ENCODE measurements at places on chromosomes 7 and 10.
A peak's percentile ranks its signal among the peaks of the same experiment; 100 is the strongest.

GRCh38 chr10:79459243-79459642 is 13.8 kb upstream of the ZCCHC24 start:
- peak; percentile 46 for DNase-seq

DNA sequence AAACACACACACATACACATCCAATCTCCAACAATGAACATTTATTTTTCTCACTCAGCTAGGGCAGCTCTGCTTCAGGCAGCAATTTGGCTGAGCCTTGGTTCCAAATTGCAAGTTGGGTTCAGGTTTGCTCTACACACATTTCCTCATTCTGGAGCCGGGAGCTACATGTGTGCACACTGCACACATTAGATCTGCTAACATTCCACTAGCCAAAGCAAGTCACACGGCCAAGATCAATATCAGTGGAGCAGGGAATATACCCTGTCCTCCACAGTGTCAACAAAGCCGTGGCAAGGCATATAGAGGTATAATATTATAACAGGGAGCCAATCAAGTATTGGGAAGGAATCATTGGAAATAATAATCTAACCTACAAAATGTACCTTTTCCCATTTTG is 57.5 kb upstream of the PPP1R3C start:
- DNase-seq = no peak

- DNase-seq = peak; percentile 76
Measured at GRCh38 chr10:86203162-86203905, 163.3 kb downstream of the GRID1 start.

DNA sequence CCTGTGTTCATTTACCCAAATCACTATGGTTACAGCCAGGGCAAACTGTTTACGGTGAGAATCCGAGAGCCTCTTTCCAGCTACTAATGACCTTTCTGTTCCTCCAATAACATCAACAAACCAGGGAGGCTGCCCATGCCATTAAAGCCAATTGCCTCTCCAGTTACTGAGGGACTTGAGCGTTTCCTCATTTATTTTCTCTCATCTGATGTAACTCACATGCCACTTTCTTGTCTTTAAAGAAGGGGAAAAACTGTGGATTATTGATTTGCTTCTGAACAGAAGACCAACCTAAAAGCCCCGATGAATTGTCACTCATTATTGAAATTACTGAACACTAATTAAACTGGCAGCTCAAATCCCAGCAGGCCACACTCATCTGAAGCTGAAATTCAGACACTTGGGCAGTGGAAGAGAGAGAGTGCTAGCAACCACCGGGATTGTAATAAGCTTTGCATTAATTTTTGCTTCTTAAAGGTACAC is 595.8 kb upstream of the MKI67 start:
- DNase-seq = peak; percentile 26

DNA sequence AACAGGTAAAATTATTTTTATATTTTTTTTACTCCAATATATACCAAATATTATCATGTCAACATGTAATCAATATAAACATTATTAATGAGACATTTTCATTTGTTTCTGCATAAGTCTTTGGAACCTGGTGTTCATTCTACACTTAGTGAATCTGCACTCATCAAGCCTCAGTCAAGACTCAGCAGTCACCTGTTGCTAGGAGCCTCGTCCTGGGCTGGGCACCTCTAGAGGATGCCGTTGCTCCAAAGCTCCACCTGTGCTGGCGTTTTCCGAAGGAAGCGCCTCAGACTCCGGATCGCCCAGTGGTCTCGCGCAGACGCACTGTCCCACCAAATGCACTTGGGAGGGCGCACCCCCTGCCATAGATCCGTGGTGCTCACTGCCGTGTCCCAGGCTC is 604.7 kb upstream of the MKI67 start:
- DNase-seq = no peak

DNA sequence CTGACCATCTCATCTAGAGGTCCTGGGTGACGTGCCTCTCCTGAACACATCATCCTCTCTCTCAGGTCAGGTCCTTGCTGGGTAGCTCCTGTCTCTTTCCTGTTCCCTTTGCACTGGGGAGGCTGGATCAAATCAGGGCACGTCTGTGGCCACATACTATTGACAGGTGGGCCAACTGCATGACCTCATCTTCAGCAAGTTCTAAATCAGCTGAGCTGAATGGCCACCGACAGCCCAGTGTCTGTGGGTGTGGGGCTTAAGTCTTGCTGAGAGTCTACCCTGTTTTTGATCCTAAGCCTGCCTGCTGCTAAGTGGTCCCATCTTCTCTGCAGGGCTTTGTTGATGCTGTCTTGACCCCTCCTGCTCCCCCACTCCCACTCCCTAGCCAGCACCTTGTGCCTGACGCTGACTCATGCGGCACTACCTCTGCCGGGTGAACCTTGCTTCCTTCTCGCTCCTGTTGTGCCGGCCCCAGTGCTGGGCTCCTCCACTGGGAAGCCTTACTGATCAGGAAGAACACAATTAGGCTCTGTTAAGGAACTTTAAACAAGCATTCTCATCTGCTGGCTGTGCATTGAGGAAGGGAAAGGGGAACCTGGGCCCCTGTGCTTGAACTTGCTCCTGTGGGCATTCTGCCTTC is 440.4 kb downstream of the PLXNA4 start:
- no peak for DNase-seq

- no peak for DNase-seq
Measured at GRCh38 chr7:69772718-69773436, 174.6 kb downstream of the AUTS2 start.

DNA sequence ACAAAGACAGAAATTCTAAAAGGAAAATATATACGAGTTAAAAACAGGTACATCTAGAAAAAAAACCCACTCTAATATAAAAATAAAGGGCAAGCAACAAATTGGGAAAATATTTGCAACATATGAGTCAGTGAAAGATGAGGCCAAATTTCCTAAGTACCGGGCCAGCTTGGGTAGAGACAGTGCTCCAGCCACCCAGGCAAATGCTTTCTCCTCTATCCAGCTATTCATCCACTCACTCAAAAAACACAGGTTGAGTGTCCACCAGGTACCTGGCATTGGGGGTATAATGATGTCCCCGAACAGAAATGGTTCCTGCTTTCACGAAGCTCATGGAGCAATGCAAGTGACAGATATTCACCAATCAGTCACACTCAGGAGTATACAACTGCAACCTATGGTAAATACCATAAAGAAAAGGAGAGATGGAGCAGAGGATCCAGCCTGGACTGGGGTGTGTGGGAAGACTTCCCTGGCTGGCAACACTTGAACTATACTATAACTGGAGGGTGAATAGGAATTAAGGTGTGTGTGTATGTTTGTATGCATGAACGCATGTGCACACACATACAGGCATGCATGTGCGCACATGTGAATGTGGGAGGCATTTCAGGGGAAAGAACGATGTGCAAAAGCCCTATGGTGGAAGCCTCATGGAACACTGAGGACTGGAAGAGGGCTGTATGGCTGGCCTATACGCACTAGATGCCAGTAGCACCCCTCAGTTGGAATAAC is 2.3 kb downstream of the ARHGAP22 start:
- DNase-seq = no peak

DNA sequence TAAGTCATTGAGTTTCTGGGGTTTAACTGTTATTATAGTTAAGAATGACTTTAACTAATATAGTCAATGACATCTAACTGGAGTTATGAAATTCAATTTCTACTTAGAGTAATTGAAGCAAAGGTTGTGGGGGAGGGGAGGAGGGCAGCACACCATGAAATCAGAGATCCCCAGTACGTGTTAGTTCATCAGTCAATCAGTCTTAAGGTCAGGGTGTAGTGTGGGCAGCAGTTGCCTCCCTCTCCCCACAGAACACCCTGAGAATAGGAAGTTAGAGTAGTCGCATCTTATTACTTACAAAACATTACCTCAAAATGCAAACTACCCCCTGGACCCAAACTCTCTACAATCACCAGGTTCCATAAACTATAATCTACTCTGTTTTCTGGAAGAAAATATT is 7.0 kb upstream of the HPS1 start:
- no peak for DNase-seq

GRCh38 chr10:58697691-58698090 is 185.0 kb downstream of the BICC1 start:
- no peak for DNase-seq

DNA sequence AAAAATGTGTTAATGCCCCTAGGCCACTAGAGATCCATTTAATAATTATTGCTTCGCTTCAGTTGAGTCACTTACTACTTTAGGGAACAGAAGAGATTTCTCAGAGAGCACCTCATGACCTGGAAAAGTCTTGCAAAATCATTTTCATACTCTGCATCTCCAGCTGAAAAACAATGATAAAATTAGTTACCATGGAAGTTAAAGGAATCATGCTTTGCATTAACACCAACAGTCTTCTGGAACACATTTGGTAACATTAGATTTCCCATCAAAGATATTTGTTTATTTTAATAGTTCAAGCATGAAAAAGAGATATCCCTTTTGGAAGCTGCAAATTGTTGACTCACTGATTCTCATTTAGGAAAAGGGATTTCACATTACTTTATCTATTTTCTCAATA is 1.8 kb upstream of the STEAP2 start:
- DNase-seq = peak; percentile 76

- no peak for DNase-seq
Measured at GRCh38 chr7:17681965-17682364, 258.3 kb downstream of the SNX13 start.

GRCh38 chr7:44776211-44776610 is 20.3 kb upstream of the PPIA start:
- no peak for DNase-seq

DNA sequence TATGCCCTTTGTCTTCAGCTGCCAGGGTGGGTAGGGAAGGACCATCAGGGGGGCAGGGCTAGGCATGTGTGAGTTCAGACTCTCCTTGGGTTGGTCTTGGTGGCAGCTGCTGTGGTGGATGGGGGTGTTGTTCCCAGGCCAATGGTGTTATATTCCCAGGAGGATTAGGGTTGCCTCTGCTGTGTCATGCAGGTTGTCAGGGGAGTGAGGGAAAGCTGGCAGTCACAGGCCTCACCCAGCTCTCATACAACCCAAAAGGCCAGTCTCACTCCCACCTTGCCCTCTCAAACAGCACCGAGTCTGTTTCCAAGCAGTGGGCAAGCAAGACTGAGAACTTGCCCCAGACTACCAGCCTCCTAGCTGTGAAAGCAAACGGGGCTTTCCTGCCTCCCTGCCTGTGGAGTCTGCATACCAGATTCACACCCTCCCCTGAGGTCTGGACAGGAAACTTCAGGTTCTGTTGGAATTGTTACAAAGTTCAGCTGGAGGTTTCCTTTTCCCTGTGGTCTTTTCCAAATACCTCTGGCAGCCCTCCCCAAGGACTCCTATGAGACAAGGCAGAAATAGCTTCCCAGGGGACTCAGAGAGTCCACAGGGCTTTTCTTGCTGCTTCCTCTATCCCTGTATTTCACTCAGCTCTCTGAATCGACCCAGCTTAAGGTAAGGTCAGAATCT is 1.4 kb downstream of the HYAL4 start:
- DNase-seq = no peak

All from lung (tissue), 17 donors.